Activated T-helper 9 cell treated with anti-CD3 and anti-CD28 coated beads, Interleukin-2, amount 50 U/mL, for 16 hours (primary cell): ENCODE measurements at places on chromosomes 7 and 10.

- DNase-seq: no peak
These were observed 204.9 kb upstream of the FRMD4A start for GRCh38 chr10:14535457-14536130.

- no peak for DNase-seq
These were observed 138.5 kb downstream of the CPED1 start for GRCh38 chr7:121126801-121127534.

GRCh38 chr7:136998495-136998894 is 130.0 kb downstream of the CHRM2 start:
- DNase-seq: no peak

DNA sequence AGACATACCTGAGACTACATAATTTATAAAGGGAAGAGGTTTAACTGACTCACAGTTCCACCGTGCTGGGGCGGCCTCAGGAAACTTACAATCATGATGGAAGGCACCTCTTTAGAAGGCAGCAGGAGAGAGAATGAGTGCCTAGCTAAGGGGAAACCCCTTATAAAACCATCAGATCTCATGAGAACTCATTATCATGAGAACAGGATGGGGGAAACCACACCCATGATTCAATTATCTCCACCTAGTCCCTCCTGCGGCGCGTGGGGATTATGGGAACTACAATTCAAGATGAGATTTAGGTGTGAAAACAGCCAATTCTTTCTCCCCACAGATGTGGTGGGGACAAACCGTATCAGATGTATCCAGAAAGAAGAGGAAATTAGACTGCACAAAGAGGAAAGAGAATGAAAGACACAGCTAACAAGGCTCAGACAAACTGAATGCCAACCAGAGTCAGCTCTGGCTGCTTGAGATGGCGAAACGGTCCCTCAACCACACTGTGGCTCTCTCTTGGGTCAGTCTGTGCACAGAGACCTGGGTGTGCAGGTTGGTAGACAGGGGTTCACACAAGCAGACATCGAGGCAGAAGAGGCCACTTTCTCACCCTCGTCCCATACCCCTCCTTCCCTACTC is 375.6 kb downstream of the SFMBT2 start:
- peak; percentile 20 for DNase-seq

- DNase-seq: no peak
These were observed 169.3 kb downstream of the MAGI2 start for GRCh38 chr7:79284211-79284610.

GRCh38 chr10:94673614-94674321 is 9.8 kb upstream of the CYP2C18 start:
- DNase-seq: no peak
